NCI-H1436 (cell line): ENCODE measurements at places on chromosomes 12 and 14.

DNA sequence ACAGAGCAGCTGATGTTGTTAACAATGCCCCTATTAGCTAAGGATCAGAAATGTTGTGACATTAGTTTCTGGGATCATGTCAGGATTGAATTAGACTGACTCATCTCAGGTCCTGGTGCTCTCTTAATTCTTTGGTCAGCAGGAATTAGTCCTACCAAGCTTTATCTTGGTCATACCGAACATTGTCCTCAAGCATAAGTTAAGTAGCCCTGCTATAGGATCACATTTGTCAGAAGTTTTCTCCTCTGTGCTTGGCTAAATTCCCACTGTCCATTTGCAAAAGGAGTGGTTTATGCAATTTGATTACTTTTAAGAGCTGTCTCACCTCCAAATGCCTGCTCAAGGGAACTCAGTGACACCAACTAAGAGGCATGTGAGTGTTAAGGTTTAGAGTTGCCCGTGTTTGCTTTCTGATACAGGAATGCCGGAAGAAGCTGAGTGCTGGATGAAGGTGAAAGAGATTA is 48.4 kb upstream of the IFNG-AS1 start:
- no peak for DNase-seq

DNA sequence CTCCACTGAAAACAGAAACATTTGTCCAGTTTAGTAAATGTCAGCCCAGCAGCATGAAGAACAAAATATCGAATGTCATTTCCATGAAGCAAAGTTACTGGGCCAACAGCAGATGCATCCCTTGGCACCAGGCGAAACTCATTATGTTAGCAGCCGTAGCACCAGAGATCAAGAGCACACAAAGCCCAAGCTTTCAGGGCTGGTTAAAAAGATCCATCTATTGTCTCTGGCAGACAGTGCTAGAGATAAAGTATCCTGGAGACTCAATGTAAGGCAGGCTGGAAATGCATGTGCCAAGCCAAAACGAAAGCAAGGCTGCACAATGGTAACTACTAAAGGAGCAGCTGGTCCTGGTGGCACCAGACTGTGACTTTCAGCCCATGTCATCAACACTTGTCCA is 120.3 kb upstream of the PLEKHG7 start:
- no peak for DNase-seq

GRCh38 chr12:55467836-55468235 is 2.1 kb downstream of the OR6C70 start:
- no peak for DNase-seq

- DNase-seq = no peak
These were observed 47.7 kb downstream of the CYP46A1 start for GRCh38 chr14:99731547-99732435.

DNA sequence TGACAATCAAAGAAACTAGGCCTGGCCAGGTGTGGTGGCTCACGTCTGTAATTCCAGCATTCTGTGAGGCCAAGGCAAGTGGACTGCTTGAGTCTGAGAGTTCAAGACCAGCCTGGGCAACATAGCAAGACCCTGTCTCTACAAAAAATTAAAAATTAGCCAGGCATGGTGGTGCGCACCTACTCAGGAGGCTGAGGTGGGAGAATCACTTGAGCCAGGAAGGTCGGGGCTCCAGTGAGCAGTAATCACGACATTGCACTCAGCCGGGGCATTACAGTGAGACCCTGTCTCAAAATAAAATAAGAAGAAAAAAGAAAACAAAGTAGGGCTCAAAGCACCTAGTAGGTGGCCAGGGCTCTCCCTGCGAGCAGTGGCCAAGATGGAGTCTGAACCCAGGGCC is 79.1 kb downstream of the CHGA start:
- DNase-seq = no peak
